ENCODE measurements at places on chromosomes 5 and 9.
A peak's percentile ranks its signal among the peaks of the same experiment; 100 is the strongest.

DNA sequence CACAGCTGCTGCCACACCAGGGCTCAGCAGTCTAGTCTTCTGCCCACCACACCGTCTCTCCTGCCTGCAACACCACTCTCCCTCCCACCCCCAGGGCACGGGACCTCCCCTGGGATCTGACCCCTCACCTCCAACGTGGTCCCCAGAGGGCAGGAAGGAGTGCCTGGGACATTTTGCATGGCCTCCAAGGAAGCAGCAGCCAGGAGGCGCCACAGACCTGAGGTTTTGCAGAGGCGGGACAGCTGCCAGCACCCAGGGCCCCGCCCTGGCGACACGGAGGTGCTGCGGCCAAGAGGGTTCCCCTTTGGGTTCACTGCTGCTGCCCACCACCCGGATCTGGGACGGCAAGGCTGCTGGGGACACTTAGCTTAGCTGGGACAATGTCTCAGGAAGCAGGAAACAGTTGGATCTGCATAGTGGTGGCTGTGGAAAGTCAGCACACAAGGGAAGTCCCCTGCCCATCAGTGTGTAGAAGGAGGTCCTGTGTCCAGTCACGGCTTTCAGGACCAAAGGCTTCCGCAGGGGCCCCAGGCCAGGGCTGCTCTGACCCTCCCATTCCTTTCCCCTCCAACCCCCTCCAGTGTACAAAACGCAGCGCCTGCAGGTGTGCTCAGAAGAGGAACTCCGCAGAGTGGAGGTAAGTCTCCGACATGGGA, 13.8 kb downstream of the PROP1 start:
- no peak for DNase-seq

DNA sequence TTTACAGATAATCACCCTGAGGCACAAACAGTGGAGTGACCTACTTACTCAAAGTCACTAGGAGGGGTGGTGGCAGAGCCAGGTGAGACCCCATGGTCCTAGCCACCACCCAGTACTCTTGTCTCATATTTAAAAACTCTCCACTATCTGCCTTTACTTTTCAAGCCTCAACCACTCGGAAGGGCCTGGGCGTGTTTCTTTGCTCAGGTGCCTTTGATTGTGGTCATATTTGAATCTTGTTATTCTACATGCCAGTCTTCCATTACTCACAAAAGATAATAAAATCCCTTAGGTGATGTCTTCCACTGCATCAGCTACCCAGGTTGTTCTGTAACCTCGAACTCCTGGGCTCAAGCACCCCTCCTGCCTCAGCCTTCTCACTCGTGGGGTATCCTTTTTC, 20.7 kb upstream of the TRIM36 start:
- no peak for DNase-seq

- peak; percentile 56 for DNase-seq
These were observed 224.4 kb downstream of the EBF1 start for GRCh38 chr5:158875272-158875679.

DNA sequence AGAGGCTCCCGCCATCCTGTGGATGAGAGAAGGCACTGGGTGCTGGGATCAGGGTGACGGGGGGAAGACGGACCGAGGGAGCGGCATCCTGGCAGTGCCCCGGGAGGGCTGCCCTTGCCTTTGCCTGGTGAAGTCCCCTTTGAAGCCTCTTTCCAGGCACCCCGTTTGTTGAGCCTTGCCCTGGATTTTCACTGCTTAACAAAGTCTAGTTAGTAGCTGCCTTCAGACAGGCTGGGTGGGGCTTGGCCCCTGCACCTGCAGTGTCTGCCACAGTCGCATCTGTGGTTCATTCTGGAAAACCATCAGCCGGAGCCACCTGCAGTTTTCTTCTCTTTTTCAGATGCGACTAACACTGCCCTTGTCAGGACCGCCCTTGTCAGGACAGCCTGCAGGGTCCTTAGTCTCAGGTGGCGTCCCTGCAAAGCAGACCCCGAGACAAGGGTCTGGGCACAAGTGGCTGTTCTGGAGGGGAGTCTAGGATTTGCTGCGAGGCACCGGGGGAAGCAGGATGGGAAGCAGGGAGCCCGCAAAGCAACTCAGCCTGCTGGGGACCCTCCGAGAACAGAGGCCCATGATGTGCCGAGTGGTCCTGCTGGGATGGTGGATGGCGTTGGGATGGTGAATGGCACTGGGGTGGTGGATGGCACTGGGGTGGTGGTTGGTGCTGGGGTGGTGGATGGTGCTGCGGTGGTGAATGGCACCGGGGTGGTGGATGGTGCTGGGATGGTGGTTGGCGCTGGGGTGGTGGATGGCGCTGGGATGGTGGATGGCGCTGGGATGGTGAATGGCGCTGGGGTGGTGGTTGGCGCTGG, 147.9 kb upstream of the COL5A1 start:
- DNase-seq = no peak

DNA sequence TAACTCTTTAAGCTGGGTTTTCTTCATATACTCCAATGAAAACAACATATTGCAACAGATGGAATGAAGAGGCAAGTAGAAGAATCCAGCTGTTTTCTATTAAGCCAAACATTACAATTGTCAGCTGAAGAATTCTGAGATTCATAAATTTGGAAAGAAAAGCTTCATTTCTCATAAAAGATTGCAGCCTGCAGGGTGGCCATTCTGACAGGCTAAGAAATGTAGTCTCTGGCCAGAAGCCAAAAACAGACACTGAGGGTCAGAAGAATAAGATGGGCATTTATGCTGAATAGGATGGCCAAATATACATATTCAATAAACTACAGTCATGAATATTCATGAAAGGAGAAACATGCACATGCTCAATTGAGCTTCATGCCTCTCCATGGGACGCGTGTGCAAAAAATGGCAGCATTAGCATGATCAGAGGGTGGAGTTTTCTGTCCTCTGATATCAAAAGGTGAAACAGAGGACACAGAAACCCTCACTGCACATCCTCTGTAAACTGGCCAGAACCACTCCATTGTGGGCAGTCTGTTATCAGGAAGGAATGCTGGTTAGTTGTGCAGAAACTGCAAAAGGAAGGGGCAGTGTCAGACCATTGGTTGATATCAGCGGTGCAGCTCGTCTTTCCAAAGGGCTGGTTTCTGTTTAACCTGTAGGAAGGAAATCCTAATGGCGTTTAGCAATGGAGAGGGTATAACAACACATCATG, 50.2 kb downstream of the FXN start:
- peak; percentile 85 for DNase-seq

DNA sequence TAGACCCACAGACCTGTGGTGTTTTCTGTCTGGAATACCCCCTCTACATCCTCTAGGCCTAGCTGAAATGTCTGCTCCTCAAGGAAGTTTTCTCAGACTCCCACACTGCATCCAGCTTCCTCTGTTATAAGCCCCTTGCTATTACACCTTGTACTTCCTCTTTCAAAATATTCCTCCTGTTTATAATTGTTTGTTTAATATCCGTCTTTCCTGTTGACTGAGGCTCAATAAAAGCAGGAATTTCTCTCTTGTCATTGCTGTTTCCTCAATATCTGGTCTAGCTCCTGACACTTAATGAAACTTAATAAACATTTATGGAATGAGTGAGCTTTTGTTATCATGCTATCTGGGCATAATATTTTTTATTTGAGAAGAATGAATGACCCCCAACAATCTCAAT, 34.1 kb upstream of the IQGAP2 start:
- no peak for DNase-seq

GRCh38 chr9:19618816-19619215, 170.0 kb downstream of the SLC24A2 start:
- no peak for DNase-seq

GRCh38 chr9:34479431-34479866, 20.8 kb downstream of the DNAI1 start:
- no peak for DNase-seq

DNA sequence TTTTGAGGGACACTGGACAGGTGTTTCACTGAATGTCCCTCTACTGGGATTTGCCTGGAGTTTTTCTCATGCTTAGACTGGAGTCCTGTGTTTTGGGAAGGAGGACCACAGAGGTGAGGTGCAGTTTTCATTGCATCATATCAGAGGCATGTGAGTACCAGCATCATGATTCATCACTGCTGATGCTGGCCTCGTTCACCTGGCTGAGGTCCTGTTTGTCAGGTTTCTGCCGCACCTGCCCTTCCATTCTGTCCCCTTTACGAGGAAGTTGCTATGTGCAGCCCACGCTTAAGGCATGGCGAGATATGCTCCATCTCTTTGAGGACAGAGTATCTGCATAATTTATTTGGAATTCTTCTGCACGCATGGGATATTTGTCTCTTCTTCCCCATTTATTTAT, 162.1 kb downstream of the TENT4A start:
- DNase-seq = no peak

GRCh38 chr5:159057426-159057825, 42.3 kb downstream of the EBF1 start:
- no peak for DNase-seq

- DNase-seq = no peak
These were observed 79.5 kb downstream of the SREK1 start for GRCh38 chr5:66223637-66224036.

- DNase-seq = no peak
These were observed 49.7 kb downstream of the YIPF5 start for GRCh38 chr5:144120661-144121180.

DNA sequence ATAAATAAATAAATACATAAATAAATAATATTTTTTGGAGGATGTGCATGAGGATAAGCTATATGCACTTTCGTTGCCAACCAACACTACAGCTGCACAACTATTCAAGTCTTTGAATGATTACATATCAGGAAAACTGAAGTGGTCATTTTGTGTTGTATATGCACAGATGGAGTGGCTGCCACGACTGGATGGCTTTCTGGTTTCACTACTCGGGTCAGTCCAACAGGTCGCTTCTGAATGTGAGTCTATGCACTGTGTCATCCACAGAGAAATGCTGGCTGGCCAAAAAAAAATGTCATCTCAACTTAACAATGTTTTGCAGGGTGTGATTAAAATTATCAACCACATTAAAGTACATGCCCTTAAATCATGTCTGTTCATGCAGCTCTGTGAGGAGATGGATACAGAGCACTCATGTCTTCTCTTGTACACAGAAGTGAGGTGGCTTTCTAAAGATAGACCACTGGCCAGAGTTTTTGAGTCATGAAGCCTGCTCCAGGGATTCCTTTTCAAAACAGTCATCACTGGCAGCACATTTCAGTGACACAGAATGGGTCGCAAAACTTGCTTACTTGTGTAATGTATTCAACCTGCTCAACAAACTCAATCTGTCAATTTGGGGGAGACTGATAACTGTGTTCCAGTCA, 589.8 kb upstream of the CYLC2 start:
- no peak for DNase-seq

GRCh38 chr5:175695161-175696126, 37.6 kb downstream of the HRH2 start:
- no peak for DNase-seq

DNA sequence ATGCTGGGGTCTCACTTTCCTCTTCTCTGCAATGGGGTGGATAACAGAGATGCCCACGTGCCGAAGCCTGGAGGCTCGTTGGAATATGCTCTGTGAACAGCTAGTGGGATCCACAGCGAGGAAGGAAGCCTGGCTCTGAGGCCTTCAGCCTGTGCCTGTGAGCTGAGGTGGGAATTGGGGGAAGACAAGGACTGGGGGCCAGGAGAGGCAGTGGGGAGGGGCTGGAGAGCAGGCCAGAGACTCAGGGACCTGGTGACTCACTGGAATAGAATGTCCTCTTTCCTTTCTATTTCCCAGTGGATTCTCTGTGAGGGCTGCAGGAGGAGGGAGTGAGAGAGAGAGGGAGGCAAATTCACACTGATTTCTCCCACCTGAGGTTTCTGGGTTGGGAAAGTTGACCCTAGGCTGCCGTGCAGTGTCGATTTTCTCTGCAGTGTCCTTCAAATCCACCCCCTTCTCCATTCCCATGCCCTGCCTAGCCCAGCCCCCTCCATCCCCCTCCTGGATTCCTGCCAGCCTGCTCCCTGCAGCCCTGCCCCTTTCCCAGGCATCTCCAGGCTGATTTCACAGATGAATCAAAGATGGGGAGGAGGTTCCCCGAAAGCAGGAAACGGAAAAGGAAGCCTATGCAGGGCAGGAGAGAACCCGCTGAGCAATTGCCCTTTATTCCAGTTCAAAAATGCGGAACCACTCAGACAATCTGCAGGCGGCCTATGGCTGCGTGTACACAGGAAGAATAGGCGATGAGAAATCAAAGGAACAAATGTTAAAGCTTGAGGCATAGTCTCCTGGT, 1.4 kb upstream of the SPAAR start:
- peak; percentile 86 for DNase-seq

DNA sequence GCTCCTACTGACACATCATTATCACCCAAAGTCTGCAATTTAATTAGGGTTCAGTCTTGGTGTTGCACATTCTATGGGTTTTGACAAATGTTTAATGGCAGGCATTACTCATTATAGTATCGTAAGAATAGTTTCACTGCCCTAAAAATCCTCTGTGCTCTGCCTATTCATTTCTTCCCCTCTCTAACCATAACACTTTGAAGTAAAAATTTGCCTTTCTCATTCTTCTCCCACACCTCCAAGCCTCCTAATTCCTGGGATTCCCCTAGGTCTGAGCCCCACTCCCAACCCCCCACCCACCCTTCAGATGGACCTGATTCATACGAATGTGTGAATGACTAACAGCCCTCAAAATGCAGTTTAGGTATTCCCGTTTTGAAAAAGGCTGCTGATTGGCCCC, 18.4 kb downstream of the ENC1 start:
- no peak for DNase-seq

DNA sequence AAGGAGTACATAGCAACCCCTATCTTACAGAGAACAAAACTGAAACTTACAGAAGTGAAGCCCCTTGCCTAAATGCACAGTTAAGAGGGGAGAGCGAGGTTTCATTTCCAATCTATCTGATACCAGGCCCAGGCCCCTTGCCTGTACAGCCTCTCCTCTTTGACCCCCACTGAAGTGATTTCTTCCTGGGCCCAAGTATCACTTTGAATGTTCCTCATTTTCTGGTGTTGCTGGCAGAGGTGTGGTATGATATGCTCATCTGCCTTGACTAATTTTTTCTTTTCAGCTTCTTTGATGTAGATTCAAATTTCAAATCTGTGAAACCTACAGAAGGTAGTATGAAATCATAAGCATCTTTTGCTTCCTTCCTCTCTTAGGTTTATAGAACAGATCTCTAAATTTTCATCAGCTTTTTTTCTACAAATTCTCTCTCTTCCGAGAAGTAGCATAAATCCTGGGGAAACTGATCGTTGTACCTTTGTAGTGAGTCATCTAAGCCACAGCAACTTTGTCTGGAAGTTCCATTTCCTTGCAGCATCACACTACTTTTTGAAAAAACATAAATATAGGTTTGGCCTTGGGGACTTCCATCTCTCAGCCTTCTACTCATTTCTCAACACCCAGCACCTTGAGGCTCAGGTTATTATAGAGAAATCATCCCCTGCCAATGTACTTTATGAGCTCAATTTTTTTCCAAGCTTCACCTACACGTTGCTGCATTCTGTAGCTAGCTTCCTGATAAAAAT, 402.4 kb upstream of the PTGER4 start:
- DNase-seq = no peak
